ENCODE measurements at places on chromosomes 12 and 14.

DNA sequence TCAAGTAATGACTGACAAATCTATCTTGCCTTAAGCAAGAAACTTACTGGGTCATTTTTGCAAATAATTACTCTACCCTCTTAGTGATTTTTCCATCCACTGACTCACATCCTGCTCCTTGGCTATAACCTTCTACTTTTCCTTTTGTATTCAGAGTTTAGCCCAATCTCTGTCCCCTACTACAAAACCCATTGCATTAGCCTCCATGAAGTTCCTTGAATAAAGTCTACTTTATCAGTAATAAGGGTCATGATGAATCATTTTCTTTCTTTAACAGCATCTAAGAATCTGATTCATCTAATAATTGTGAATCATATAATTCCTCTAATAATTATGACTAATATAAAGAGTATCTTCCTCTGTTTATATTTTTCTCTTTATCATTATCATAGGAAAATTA, 132.6 kb downstream of the NTS start:
- DNase-seq, result no peak

- no peak for DNase-seq
These were observed 21.7 kb upstream of the NUP107 start for GRCh38 chr12:68665016-68665569.

- DNase-seq, result no peak
These were observed 86.5 kb upstream of the CRY1 start for GRCh38 chr12:107179871-107180270.

- no peak for DNase-seq
These were observed 18.1 kb downstream of the MEG3 start for GRCh38 chr14:100844082-100844408.

GRCh38 chr12:76866726-76867125, 12.1 kb downstream of the CSRP2 start:
- no peak for DNase-seq

DNA sequence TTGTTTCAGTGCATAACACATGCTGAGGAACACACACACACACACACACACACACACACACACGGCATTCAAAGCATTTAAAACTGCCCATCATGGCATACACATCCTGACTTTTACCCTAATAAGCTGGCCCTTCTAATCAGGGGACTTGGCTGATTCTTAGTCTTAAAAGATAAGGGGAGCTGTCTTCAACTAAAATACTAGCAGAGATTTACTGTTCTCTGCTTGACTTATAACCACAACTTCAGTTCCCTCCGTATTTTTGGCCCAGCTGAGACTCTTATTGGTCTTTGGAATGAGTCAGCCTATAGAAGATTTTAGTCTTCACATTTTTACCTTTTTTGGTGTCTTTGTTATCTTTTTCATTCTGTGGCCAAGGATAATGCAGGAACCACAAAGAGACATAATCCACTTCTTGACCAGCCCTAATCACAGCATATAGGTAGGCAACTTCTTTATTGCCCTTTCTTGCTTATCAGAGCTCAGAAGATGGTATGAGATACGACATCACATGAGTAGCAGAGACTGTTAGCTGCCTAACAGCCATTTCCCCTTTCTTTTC, 25.1 kb upstream of the SLC8A3 start:
- no peak for DNase-seq

DNA sequence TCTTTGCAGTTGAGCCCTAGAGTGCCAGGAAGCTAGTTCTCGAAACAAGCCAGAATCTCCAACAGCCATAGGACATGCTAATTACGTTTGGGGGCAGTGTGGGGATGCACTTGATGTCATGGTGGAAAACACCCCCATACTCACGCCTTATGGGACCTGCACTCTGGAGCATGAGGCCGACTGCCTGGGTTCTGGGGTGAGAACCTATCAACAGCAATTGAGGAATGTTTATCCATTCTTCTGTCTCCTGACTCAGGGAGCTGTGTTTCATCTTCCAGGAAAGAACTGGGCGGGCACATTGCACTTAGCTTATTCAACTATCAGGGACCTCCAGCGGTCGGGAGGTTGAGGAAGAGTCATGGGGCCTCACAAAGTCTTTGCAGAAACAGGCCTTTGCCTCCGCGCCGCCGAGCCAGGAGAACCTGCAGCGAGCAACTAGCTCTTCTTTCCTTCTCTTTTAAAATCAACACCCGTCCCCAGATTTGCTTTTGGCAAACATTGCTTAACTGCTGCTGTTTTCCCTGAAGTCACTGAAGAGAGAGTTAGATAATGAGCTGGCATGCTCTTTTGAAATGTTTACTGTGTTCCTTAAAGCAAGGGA, 226.1 kb upstream of the DIO3 start:
- no peak for DNase-seq

DNA sequence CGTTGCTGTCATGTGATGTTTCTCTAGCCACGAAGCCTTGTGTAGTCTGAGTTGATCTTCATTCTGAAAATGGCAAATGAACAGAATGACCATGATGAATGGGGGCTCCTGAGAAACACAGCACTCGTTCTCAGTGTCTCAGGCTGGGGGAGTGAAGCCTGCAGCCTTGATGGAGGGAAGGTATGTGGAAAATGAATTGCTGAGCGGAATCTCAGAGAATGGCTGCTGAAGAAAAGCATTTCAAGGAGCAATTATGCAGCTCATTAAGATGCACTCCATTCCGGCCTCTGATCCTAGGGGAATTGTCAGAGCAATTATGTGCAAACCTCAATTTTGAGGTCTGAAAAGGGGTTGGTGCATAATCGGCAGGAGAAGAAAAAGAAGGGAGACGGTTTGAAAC, 167.1 kb downstream of the CHST11 start:
- no peak for DNase-seq

GRCh38 chr14:86912709-86913108, 1080.3 kb downstream of the GALC start:
- no peak for DNase-seq

GRCh38 chr14:51614707-51615106, 37.0 kb upstream of the FRMD6 start:
- no peak for DNase-seq

DNA sequence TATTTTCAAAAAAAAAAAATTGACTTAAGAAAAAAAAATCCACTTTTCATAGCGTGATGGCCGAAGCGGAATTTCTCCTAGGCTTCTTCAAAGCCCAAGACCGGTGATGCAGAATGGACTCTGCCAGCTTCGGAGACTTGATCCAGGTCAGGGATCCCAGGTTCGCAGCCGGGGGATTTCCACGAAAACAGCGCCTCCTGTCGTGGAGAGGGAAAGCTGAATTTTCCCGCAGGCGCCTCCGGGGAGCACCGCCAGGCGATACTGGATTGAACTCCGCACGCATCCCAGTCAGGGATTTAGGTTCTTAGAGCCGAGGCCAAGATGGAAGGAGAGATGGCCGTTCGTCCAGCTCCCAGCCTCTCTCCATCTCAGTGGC, 2.1 kb downstream of the TTC6 start:
- no peak for DNase-seq

DNA sequence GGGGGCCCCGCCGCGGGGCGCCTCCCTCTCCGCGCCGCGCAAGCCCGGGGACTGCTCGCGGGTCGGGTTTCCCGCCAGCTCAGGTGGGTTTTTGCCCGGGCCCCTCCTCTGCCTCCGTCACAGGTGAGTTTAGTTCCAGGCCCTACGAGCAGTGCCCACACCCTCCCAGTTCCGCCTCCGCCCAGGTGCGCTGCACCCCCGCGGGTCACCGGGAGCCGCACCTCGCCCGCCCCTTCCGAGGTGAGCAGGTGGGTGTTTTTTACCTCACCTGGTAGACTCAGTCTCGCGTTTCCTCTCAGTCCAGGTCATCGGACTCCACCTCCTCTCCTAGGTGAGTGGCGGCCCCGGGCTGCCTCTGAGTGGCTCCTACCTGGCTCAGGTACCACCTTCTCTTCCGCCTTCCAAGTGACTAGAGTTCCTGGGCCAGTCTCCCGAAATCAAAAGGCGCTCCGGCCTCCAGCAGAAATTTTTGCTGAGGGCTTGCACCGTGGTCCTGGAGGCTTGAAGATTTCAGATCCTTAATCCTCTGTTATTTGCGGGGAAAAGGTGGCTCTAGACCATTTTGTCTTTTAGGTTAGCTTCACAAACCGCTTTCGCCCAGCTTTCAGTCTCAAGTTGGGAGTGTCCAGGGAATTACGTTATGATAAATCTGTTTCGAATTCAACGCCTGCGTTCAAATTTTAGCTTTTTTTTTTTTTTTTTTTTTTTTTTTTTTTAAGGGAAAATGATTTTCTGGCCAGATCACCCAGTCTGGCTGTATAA, at the start of gene TMEM30B:
TMEM30B (minus strand) TSS at position 153 of the 762 bp plus-strand sequence. CDS start 191 bp downstream, outside the sequence.
- DNase-seq, result no peak

DNA sequence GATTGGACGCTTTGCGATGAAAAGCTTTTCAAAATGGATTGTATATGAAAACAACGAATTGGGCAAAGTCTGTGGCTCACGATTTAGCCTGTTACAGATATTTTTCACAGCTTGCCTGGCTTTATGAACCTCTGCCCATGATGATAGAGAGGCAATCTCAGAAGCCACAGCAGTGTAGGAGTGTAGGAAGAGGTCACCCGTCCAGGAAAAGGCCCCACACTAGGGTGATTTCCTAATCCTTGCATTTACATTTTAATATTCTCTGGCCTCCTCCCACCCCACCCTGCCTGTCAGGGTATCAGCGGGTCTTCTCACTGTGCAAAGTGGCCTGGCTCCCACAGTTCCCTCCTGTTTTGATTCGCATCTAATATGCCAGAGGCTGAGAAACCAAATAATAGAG, 81.8 kb upstream of the FOXN3 start:
- DNase-seq, result no peak

DNA sequence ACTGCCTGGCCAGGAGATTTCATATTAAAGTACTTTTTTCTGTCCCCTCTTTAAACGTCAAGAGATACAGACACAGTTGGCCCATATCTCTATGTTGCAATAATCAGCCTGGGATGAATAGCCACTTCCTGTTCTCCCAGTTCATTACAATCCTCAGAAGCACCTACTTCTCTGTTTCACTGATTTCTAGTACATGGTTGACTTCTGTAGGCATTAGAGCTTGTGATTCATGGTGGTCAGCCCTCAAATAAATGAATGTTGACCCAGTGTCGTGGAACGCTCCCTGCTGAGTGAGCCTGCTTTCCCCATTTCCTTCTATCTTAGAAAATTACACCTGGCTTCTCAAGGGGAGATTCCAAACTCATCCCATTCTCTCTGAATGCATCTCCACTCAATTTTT, 416.7 kb downstream of the PDZRN4 start:
- DNase-seq, result no peak

DNA sequence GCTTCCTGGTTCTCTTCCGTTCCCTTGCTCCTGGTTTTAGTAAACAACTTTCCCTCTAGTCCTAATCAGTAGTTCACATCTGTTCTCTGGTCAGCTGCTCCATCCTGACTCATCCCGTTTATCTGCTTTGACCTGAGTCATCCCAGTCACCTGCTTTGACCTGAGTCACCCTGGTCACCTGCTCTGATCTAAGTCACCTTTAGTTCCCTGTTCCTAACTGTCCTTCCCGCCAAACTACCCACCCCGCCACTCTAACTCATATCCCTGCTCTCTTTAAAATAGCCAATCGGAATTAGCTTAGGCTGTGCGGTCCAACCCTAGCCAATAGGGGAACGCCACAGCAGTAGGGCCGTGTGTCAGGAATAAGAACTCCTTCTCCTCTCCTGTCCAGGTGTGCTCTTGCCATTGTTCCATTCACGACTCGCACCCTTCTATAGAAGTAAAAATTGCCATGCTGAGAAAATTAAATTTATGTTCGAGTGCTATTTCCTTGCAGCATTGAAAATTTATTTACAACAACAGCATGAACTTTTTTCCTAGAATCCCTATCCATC, 3.1 kb upstream of the ANKRD33 start:
- DNase-seq, result no peak

DNA sequence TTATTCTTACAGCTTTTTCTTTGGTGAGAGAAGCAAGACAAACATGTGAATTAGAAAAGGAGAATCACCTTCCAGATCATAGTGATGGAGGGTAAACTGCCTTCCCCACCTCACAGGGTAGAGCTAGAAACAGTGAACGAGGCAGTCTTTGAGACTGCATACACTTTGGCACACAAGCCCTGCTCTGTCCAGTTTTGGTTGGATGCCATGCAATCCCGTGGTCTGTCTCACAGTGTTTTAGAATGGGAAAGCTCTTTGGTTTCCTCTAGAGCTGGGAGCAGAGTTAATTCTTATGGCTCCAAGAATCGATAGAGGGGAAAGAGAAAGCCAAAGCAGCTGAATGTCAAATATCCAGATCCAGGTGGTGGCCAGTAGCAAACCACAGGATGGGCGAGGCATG, 21.9 kb downstream of the TDP1 start:
- DNase-seq, result peak; percentile 44

- no peak for DNase-seq
These were observed 9.5 kb downstream of the PAPOLA start for GRCh38 chr14:96511667-96512066.

- DNase-seq, result no peak
These were observed 101.4 kb downstream of the GPR65 start for GRCh38 chr14:88106377-88106776.

GRCh38 chr14:97705976-97706375, 908.8 kb downstream of the VRK1 start:
- no peak for DNase-seq

DNA sequence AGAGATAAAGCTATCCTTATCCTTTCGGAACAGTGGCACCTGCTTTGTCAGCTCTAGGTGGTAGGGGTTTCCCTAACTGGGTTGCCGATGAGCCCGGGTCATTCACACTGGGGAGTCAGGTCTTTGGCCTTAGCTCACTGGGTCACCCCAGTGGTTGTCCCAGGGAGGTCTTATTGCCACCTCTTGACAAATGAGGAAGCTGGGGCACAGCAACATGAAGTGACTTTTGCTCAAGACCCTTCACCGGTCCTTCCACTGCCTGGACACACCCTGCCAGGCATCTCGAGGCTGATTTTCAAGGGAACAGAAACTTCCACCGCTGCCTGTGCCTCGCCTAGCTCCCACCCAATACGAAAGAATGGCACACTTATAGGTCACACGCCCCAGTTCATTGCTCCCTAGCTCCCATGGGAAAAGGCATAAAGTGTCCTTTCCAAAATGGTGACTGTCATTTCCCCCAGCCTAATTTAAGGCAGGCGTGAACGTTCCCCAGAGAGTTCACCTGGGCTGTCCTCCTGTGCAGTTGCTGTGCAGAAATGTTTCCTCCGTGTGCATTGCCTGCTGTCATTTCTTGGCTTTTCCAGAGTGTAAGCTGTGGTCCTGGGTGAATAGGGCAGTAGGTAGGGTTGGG, 156.1 kb upstream of the CCND2 start:
- DNase-seq, result no peak

DNA sequence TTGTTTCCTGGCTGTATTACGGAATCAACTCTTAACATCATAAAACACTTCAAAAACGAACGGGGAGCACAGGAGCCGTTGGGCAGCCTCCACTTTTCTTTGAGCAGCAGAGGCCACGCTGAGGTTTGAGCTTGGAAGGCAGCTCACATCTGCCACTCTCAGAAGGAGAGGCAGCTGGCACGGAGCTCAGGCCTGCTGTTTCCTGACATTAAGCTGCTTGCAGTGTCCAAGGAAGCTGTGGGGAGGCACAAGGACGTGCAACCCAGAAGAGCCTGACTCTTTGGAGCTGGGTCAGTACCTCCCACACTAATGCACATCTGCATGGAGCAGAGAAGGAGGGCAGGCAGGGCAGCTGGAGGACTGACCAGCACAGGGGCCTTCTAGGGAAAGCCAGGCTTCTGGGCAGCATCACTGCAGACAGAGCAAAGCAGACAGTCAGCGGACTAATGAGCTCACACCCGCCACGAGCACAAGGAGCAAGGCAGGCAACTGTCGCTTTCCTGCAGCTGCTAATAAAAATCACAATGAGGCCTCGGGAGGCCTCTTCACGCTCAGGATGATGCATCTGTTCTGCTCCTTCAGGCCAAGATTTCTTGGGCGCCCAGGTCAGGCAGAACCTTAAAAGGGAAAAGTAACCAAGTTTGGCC, 211.1 kb downstream of the GLT1D1 start:
- DNase-seq, result no peak

- DNase-seq, result no peak
These were observed 12.9 kb downstream of the RIMBP2 start for GRCh38 chr12:130702966-130703732.
